ENCODE measurements at places on chromosomes 11 and 22.

- DNase-seq: no peak
Measured at GRCh38 chr22:49215840-49216239, 611.8 kb downstream of the BRD1 start.

GRCh38 chr11:12863605-12864121 lies 145.5 kb upstream of the RASSF10 start:
- no peak for DNase-seq

DNA sequence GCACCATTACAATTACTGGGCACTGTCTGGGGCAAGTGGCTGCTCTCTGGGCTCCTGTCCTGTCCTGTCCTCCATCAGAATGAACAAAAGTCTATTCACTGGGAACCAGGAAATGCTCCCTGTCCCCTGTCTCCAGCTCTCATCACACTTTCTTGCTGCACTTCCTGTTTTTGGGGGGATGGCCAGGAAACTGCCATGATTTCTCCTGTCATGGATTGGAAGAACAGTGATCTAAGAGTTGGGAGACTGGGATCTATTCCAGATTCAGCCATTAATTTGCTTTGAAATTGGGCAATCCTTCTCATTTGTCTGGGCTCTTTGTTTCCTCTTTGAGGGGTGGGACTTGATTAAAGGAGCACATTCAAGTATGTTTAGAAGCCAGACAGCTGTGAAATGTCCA lies 61.4 kb upstream of the KIRREL3 start:
- no peak for DNase-seq

GRCh38 chr11:123474994-123475393 lies 44.9 kb downstream of the GRAMD1B start:
- no peak for DNase-seq

GRCh38 chr11:34586488-34587281 lies 34.2 kb upstream of the EHF start:
- no peak for DNase-seq

GRCh38 chr22:44312766-44313165 lies at the start of gene SHISAL1:
SHISAL1 (minus strand) TSS chr22:44312951; CDS start chr22:44300945, 12,006 bp downstream.
- DNase-seq: no peak

DNA sequence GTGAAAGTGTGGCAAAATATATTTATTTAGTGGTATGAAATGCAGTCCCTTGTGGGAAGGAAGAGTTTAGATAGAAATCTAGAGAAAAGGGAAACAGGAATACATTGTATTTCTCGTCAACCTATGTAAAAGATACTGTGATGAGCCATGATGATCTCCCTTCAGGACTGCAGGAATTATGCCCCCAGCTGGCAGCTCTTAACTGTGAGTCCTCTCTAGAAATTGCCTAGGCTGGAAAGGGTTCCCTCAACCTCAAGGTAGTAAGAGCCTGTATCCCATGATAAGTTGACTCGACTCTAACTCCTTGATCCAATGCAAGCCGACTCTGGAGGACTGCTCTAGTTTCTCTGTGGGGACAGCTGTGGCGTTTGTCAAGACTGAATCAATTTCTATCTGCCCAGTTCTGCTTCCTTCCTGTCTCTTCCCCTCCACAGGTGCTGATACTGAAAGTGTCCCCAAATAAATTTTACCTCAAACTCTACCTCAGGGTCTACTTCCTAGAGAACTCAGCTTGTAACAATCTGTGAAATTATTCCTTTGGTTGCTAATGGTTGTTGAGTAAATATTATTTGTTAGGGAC lies 897.3 kb downstream of the METTL15 start:
- no peak for DNase-seq

GRCh38 chr22:41360126-41360525 lies 21.6 kb upstream of the TEF start:
- no peak for DNase-seq

GRCh38 chr22:36916034-36916433 lies 2.6 kb downstream of the CSF2RB start:
- no peak for DNase-seq

DNA sequence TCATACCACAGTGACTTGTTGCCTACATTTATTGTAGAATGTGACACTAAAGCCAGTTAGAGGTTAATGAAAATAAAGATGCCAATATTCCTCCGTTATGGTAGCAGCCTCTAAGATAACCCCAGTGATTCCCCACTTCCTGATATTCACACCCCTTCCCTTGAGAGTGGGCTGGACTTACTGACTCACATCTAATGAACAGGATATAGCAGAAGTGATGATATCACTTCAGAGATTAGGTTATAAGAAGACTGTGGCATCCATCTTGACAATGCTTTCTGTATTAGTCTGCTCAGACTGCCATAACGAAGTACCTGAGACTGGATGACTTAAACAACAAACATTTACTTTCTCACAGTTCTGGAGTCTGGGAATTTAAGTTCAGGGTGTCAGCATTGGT lies 149.6 kb upstream of the MTNR1B start:
- DNase-seq: no peak

- no peak for DNase-seq
Measured at GRCh38 chr11:64241491-64242374, 838 bp downstream of the FKBP2 start.

- DNase-seq: no peak
Measured at GRCh38 chr22:46969491-46969890, 207.0 kb downstream of the TBC1D22A start.

DNA sequence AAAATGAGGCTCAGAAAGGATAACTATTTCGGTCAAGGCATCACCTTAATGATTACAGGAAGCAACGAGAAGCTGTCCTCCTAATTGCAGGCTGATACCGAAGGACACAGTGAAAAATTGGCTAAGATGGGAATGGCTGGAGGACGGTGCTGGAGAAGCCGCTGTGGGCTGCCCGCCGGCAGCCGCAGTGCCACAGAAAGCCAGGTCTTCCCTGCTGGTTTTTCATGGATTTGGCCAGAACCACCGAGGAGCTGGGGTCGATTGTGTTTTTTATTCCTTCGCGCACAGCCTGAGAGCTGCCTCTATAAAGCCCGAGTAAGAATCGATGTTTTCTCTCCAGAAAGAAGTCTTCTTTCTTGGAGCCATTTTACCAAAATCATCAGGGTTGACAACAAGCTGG lies 1484.2 kb downstream of the BRD1 start:
- DNase-seq: no peak

DNA sequence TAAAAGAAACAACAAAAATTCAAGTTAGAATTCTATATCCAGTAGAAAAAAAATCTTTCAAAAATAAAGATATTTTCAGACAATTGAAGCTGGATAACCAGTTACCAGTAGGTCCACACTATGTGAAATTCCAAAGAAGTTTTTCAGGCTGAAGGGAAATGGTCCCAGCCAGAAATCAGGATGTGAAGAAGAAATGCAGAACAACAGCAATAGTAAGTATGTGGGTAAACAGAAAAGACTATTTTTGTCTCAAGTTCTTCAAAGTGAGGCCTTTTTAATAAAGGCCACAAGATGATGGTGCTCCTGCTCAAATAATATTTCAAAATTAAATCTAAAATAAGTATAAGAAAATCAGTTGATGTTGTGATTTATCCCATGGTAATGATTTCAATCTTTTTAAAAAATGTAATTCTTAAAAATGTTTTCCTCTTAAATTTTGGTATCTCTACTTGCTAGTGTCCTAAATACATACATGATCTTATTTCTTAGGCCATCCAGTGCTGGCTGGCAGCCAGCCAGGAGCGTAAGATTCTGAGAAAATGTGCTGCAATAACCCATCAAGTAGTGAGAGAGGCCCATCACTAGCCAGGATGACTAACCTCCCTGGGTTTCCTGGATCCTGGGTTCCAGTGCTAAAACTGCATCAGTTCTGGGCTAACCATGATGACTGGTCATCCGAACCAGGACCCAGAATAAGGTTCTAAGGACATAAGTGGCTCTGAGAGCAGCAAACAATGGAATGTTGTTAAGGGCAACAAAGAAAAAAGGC lies 15.6 kb upstream of the UCP3 start:
- no peak for DNase-seq

GRCh38 chr11:46393759-46394158 lies 2.2 kb upstream of the CHRM4 start:
- no peak for DNase-seq

DNA sequence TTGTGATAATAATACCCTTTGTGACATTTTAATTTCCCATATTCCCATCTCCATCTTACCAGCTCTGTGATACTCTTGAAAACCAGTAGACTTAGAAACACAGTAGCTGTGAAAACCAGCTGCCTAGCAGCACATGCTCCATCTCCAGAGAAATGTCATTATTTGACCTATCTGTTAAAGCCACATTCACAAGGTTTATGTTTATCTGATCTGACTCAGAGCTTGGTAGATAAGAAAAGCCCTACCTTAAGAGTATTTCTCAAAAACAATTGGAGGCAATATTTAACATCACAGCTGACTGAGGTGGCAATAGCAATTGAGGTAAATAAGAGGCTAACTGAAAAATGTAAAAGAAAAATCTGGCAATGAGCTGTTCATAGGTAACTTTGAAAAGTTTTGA lies 8.1 kb upstream of the ANO3 start:
- no peak for DNase-seq

DNA sequence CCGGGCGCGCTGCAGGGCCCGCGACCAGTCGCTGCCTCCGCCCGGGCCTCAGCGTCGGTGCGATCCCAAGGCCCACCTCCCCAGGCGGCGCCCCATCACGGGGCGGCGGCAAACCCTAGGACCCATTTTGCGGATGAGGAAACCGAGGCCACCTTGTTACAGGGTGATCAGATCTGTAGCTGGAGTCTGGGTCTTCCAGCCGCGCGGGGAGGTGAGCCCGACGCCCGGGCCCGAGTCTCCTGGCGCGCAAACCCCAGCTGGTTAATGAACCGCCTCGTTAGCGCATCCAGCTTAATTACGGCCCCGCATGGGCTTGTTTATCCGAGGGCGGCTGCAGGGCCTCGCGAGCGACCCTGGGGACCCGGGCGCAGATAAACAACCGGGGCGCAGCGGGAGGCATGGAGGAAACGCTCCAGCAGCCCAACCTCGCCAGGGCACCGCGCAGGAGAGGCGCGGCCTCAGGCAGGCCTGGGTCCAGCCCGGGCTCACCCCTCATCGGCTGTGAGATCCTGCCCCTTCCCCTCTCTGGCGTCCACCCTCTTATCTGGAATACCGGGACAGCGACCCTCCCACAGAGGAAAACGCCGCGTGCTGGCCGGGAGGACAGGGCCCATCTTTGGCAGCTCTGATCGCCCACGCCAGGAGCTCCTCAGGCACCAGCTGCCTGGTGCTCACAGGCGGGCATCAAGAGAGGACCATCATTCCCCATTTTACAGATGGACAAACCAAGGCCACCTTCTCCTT lies 14.7 kb downstream of the OTUB1 start:
- no peak for DNase-seq

GRCh38 chr22:33018232-33018864 lies 39.8 kb downstream of the SYN3 start:
- DNase-seq: no peak

GRCh38 chr11:1803246-1803645 lies 31.5 kb upstream of the SYT8 start:
- DNase-seq: no peak

DNA sequence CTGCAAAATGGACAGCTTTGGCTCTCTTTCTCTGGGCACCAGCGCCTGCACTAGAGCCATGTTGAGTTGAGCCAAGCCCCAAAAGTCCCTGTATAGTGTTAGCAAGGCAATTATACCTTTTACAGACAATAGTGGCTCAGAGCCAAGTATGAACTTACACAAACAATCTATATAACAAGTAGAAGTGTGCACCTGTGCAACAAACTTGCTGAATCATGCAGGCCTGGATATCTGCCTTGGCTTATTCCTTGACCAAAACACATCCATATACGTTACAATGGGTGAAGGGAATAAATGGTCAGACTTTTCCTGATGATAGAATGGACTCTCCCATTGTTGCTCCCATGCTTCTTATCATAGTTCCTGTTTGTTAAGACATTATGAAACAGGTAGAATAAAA lies 3.8 kb upstream of the OR52I2 start:
- DNase-seq: no peak

GRCh38 chr22:19523240-19524169 lies 705 bp downstream of the CLDN5 start:
- no peak for DNase-seq

GRCh38 chr11:33980897-33981296 lies 70.6 kb upstream of the CAPRIN1 start:
- DNase-seq: no peak

DNA sequence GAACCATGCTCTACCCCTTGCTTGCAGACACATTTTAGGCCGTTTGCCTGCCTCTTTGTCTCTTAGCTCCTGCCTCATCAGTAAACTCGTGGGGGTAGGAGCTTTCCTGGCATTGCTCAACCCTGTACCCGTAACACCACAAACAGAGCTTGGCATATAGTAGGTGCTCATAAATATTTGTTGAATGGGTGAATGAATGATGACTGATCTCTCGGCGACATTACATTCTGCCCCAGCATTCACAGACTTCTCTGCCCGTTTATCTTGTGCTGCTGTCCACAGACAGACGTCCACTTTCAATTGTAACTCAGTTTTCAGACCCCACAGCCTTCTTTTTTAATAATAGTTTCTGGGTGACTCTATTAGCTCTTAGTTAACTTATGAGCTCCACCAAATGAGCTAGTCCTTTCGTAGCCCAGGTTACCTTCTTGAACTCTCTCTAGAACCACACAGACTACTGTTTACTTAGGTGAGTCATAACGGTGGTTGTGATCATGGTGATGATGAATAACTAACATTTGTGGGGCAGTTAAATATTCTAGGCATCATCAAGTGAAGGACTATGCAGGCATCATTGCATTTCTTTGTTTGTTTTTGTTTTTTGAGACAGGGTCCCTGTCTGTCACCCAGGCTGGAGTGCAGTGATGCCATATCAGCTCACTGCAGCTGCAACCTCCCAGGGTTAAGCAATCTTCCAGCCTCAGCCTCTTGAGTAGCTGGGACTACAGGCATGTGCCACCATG lies 188.4 kb downstream of the ADAMTS15 start:
- DNase-seq: no peak

GRCh38 chr11:88345408-88345807 lies 7.9 kb upstream of the CTSC start:
- DNase-seq: no peak

DNA sequence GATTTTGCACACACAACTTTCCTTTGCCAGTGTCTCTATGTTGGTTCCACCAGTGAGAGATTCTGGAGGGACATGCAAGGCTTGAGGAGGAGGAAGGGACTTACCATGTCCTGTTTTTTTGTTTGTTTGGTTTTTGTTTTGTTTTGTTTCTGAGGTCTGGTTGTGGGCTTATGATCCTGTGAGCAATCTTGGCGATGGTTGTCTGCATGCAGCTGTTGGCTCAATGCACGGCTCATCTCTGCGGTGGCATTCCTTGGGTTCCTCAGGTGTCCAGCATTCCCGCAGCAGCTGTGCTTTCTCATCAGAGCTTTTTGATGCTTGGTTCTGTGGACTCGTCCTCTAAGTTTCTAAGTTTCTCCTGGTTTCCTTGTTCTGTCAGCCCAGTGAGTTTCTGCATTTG lies 4.8 kb upstream of the NNMT start:
- DNase-seq: no peak

DNA sequence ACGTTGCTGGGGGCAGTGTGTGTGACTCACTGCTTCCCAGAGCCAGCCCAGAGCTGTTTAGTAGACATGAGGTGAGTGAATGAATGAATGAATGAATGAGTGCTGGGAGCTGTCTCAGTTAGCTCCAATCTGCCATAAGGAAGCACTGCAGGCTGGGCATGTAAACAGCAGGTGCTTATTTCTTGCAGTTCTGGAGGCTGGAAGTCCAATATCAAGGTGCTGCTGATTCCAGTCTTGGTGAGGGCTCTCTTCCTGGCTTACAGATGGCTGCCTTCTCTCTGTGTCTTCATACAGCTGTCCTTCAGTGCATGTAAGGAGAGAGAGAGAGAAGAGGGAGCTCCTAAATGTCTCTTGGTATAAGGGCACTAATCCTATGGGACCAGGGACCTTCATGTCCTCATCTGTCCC lies 4.1 kb downstream of the C11orf21 start:
- no peak for DNase-seq

GRCh38 chr11:130415731-130416529 lies 12.5 kb downstream of the ADAMTS8 start:
- DNase-seq: no peak

All from stimulated activated CD8-positive, alpha-beta memory T cell treated with anti-CD3 and anti-CD28 coated beads, Interleukin-2, amount 100 ng/mL, for 1 hour (primary cell).